Activated T-cell treated with anti-CD3 and anti-CD28 coated beads for 4 hours (primary cell): ENCODE measurements at places on chromosomes 16 and 17.

DNA sequence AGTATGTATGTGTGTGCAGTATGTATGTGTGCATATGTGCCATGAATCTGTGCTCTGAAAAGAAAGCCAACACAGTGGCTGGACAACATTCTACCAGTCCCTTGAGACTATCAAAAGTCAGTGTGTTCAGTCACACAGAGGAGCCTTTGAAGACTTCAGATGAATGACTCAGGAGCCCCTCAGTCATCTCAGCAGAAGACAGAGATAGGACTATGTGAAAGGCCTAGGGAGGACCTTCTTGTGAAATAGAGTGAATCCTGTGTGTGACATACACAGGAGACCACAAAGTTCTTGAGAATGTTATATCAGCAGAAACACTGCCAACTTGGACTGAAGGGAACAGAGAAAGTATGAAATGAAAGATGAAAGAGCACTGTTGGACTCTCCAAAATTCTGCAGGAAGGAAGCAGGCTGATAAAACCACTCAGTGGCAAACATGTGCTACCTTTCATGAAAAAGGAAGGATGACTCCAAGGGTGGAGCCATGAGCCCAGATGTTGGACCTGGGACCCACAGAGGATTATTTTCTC is 108.4 kb downstream of the METRNL start:
- no peak for DNase-seq

DNA sequence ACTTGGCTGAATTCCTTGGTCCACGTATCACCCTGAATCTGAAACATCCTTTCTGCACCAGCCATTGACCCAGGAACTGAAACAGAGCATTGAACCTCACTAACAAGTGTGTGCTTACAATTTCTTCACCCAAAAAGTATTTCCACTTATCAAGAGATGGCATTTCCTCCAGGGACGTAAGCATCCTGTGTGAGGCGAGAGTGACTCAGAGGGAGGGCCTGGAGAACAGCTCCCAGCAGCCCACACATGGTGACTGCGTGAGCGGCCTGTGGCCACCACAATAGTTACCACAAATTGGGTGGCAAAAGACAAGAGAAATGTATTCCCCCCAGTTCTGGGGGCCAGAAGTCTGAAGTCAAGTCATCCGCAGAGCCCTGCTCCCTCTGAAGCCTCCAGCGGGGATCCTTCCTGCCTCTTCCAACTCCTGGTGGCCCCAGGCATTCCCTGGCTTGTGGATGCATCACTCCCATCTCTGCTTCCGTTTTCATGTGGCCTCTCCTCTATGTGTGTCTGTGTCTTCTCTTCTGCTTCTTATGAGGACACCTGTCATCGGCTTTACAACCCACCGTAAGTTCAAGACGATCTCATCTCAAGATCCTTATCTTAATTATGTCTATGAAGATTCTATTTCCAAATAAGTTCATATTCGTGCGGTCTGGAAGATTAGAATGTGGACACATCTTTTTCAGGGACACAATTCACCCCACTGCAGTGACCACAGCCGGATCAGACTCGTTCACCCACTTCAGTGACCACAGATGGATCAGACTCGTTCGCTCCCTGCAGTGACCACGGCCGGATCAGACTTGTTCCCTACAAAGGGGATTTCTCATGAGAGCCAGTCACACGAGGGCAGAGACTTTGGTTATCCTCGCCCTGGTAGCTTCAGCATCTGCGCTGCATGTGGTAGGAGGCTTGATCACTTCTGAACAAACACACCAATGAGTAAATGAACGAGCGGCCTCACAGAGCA is 122.6 kb upstream of the FOXF1 start:
- no peak for DNase-seq

GRCh38 chr17:31349454-31349853 is 28.0 kb upstream of the EVI2A start:
- DNase-seq = no peak

GRCh38 chr16:23700509-23700908 is 12.5 kb downstream of the ERN2 start:
- no peak for DNase-seq

- DNase-seq = no peak
Measured at GRCh38 chr16:79536958-79537357, 63.6 kb downstream of the MAF start.

GRCh38 chr17:80815151-80815681 is 176.4 kb upstream of the CHMP6 start:
- no peak for DNase-seq

- DNase-seq = no peak
Measured at GRCh38 chr17:66331038-66331816, 28.8 kb downstream of the PRKCA start.
